Ureter (tissue), 1 donor: ENCODE measurements at places on chromosomes 16 and 17. TPM values are rescaled to one million over a fixed set of nuclear protein-coding genes. Genes with fewer than 3 reads are reported as not detected.

- DNase-seq, result no peak
Observed at GRCh38 chr16:17347624-17348023, 123.1 kb downstream of the XYLT1 start.

GRCh38 chr16:8600144-8600775 lies 9.9 kb upstream of the TMEM114 start:
- DNase-seq, result no peak

DNA sequence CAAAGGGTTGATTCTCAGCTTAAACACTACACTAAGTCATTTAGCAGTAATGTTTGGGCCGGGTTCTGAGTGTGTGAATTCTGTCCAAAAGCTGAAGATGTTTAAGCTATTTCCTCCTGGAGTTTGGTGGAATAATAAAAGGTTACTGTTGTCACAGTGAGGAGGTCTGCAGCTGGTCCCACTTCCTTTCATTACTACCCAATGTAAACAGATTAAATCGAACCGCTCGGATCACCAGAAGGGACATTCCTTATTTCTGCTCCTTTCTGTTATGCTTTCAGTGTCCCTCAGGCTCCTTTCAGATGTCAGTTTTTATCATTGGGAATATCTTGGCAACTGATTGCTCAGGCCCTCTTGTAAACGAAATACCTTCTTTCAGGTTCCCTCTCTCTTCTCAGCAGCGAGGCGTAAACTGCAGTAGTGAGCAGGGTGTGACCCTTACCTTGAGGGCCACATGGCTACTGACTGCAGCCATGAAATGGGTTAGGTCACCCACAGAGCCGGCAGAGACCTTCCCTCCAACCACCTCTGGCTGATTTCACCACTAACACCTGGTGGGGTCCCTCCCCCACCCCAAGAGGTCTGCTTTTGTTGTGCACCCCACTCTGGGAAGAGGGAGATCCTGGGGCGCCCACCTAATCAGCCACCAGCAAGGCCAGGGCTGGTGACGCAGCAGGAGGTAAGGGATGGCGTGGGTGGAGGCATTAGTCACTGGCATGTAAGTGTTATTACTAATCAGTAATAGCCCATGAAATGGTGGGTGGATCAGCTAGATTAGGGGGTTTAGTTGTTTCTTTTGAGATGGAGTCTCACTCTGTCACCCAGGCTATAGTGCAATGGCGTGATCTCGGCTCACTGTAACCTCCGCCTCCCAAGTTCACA lies 117.6 kb downstream of the VPS53 start:
- DNase-seq, result no peak

The CCL14 gene
- 46.9 TPM for total RNA-seq

The SLC52A1 gene
- 2.5 TPM for total RNA-seq

DNA sequence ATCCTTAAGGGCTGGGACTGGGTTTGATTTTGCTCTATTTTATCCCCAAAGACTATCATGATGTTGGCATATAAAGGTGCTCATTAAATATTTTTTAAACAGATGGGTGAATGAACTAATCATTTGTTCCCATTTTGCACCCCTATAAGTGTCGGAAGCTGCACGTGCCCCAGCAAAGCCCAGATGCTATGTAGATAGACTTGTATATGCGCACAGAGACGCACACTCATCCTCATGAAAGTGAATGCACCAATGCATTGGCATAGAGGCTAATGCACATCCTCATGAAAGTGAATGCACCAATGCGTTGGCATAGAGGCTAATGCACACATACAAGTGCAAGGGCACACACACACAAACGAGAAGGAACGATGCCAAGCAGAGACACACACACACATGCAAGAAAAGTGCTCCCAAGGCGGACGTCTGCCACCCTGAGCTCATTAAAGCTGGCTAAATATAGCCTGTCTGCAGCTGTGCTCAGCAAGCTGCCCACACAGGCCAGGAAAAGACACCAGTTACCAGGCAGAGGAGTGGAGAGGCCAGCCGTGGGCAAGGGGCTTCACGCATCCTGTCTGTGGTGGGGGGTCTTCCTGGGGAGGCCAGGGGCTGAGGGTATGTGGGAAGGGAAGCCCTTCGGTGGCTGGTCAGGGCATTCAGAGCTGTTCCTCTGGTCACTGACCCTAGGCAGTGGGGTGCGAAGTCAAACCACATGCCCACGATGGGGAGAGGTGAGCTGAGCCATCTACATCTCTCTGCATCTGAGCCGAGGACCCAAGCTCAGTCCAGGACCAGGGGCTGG lies 52.6 kb downstream of the PIMREG start:
- no peak for DNase-seq

DNA sequence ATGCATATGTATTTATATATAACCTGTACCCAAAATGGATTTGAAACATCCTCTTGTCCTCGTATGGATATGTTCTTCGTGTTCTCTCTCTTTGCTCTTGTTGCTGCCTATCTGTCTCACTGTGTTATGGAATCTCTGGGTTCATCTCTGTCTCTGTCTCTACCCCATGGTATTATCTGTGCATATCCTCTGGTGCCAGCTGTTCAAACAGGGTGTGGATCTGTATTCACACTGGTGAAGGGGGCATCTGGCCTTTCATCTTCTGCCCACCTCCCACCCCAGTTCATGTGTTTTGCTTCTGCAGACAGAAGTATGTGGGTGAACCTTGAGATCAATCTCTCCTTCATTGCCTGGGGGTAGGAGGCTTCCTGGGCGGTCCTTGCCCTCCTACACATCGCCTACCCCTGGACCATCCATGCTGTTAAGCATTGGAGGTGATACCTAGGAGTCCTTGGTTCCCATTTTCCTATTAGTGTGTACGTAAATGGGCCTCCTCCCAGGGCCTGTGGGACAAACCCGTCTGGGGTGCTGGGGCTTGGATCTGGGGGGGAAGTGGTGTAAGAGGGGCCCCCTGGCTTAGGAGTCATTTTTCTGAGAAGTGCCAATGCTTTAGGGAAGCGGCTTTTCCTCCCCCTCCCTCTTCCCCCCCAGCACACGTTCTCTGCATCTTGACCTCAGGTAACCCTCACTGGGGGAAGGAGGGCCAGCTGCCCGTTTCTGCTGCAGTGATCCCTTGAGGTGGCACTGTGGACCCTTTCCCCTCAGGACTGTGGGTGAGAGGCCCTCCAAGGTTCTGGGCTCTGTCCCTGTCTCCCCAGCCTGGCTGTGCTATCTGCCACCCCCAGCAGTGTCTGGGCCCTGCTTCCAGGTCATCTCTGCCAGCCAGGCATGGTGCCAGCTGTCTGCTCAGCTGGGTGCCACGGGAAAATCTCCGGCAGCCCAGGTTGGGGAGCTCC lies 21.1 kb downstream of the RARA start:
- DNase-seq, result no peak

DNA sequence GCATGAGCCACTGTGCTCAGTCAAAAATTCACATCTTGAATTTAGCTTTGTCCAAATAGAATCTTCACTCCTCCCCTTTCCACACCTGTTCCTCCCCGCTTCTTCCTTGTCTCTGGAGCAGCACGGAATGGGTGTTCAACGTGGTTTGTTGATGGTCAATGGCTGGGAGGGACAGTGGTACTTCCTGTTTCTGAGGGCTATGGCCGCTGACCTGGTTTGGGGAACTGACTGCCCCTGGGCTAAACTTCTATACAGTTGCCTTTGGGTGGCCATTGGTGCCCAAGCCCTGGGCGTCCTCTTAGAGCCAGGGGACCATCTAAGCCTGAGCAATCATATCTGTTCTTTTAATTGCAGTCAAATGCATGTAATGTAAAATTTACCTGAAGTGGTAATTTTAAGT lies 19.1 kb upstream of the WFIKKN2 start:
- DNase-seq, result no peak

The ORMDL3 gene
- 147 TPM for total RNA-seq

DNA sequence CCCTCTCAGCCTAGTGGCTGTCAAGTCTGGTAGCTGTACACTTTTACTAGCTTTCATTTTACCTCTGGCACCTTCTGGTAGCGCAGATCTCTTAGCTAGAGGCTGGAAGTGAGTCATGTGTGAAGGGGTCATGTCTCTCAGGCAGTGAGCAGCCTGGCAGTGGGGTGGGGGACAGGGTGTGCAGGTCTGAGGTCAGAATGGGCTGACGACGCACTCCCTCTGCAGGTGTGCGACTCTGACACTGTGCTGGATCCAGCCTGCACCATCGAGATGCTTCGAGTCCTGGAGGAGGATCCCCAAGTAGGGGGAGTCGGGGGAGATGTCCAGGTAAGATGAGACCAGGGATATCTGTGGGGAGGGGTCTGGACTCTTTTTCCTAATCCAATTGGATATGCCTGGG lies 7.8 kb downstream of the HAS3 start:
- DNase-seq, result no peak

GRCh38 chr17:82444941-82445521 lies 5.5 kb downstream of the CYBC1 start:
- no peak for DNase-seq

DNA sequence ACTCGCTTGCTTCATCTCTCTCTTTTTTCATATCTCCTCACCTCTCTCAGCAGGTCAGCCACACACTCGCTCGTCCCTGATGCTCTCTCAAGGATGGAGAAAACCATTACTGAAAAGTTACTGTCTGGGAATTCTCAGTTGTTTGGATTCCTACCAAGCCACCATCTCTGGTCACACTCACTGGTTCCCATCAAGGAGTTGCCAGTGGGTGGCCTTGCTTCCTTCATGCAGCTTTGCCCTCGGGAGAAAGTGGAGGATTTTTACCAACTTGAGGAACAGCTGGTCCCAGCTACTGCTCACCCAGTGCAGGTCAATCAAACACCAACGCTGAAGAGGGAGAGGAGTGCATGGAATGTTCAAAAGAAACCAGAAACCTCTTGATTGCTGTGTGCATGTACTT lies 25.3 kb downstream of the MEOX1 start:
- DNase-seq, result no peak

GRCh38 chr17:7191571-7192270 lies 12.6 kb upstream of the ASGR1 start:
- no peak for DNase-seq

The HSD17B1 gene
- total RNA-seq, result 3.6 TPM

The MED9 gene
- 19.1 TPM for total RNA-seq

DNA sequence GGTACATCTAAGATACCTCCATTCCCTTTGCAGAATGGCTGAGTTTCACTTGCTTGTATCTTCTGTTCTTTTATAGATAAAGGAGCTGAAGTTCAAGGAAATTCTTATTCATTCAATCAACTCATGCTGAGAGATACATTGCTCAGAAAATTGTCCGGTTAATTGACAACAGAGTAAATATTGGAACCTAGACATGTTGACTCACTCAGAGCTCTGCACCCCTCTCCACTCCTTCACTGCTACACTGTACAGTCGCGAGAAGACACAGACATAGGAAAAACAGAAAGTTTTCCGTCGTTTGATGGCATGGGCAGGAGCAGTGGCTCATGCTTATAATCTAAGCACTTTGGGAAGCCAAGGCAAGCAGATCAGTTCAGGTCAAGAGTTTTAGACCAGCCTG lies 690.5 kb upstream of the SOX9 start:
- no peak for DNase-seq

- DNase-seq, result no peak
Observed at GRCh38 chr17:31130286-31131224, 35.8 kb downstream of the NF1 start.

The SLC13A2 gene
- 0.62 TPM for total RNA-seq

The KRTAP9-4 gene
- total RNA-seq, result not detected

GRCh38 chr16:22284637-22285036 lies 12.6 kb upstream of the POLR3E start:
- no peak for DNase-seq

- no peak for DNase-seq
Observed at GRCh38 chr16:31071861-31072260, 2.2 kb downstream of the ZNF668 start.

GRCh38 chr17:55883149-55883548 lies 132.3 kb downstream of the PCTP start:
- DNase-seq, result no peak

- DNase-seq, result no peak
Observed at GRCh38 chr17:32810690-32811089, 66.2 kb downstream of the MYO1D start.

- no peak for DNase-seq
Observed at GRCh38 chr17:55294042-55294751, 29.4 kb downstream of the HLF start.

GRCh38 chr17:15213381-15214087 lies 51.6 kb downstream of the PMP22 start:
- DNase-seq, result no peak

The PYDC1 gene
- not detected for total RNA-seq

The TMED6 gene
- total RNA-seq, result 1.5 TPM

DNA sequence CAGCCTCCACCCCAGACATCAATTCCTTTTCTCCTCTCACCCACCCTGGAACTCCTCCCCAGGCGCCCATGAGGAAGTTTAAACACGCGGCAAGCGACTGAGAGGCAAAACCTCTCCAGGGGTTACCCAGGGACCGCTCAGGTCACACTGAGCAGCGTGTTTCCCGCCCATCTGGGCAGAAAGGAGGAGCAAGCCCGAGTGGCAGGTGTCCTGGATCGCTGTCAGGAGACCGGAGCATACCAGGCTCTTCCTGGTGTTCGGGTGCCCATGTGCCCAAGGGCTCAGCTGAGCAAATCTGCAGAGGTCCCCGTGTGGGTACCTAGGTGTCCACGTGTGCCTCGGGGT lies 491 bp downstream of the SLC25A19 start:
- DNase-seq, result peak; percentile 57

DNA sequence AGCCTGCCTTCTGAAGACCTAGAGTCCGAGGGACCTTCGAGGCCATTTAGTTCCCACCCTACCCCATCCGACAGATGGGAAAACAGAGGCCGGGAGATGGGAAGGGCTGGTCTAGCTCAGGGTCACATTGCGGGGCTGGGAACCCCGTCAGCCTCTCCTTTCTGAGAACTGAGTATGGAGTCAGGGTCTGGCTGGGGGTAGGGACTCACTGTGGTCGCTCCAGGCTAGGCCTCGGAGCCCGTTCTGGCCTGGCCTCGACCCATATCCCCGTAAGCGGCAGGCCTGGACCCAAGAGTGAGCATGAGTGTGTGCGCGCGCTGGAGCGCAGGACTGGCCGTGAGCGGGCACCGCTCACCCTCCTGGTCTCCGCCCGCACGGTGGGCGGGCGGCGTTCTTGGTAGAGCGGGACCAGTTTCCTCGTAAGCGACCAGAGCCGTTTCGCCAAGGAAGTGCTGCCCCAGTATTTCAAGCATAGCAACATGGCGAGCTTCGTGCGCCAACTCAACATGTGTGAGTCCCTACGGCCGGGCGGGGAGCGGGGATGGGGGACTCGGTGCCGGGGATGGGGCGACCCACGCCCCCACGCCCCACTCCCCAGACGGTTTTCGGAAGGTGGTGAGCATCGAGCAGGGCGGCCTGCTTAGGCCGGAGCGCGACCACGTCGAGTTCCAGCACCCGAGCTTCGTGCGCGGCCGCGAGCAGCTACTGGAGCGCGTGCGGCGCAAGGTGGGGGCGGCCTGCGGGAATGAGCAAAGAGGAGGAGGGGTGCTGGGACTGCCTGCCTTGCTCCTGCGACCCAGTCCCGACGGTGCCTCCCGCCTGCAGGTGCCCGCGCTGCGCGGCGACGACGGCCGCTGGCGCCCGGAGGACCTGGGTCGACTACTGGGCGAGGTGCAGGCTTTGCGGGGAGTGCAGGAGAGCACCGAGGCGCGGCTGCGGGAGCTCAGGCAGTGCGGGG lies 855 bp downstream of the HSF4 start:
- no peak for DNase-seq
